B cell (primary cell): ENCODE measurements at places on chromosomes 3 and 15. TPM values are rescaled to one million over a fixed set of nuclear protein-coding genes. Genes with fewer than 3 reads are reported as not detected.

- H3K4me3 ChIP-seq, result no peak overlapping the region
- H3K4me1 ChIP-seq, result no peaks in the 10 kb centered on the region
- no peak for DNase-seq
Observed at GRCh38 chr15:95290176-95290974, 1040.1 kb upstream of the NR2F2 start.

- no peak overlapping the region for H3K27ac ChIP-seq
- no peak overlapping the region for H3K4me3 ChIP-seq
- H3K36me3 ChIP-seq, result no peaks in the 10 kb centered on the region
- peaks cover 7% of the 10 kb centered on the region for H3K4me1 ChIP-seq
Observed at GRCh38 chr3:159831466-159831865, 157.2 kb upstream of the IL12A start.

NME9 gene
- total RNA-seq, result not detected in 2 replicates

GRCh38 chr3:152105446-152105845 is 163.3 kb upstream of the MBNL1 start:
- DNase-seq, result no peak
- no peaks in the 10 kb centered on the region for H3K4me1 ChIP-seq
- H3K36me3 ChIP-seq, result no peaks in the 10 kb centered on the region
- H3K27me3 ChIP-seq, result no peaks in the 10 kb centered on the region

GRCh38 chr15:30922480-30923311 is 19.0 kb downstream of the FAN1 start:
- no peaks in the 10 kb centered on the region for H3K27me3 ChIP-seq
- peaks cover 52% of the 10 kb centered on the region for H3K36me3 ChIP-seq
- no peak for DNase-seq
- H3K4me3 ChIP-seq, result no peak overlapping the region

DNA sequence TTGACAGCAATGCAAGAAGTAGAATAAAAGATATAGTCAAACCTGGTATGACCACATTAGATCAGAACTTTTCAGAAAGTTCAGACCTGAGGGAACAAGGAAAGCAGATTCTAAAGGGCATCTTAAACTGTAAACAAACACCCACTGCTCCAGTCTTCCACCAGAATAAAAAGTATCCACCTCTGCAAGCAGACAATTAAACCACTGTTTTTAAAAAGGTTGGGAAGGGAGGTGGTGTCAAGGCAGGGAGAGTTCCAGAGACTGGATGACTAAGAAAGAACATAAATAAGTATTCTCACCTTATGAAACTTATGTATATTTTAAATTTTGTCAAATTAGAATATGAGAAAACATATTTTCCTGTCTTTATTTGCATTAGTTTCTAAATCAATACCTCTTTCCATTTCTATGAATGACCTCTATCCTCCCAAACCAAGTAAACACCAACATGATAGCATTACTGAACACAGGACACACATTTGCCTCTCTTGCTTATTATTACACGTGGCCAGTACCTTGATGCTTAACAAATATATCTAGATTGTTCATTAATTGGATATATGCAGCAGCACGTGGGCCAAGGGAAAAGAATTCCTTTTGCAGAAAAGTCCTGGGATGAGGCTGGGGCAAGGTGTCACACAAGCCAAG is 31.6 kb downstream of the PIK3CB start:
- H3K4me1 ChIP-seq, result no peaks in the 10 kb centered on the region
- DNase-seq, result no peak
- no peak overlapping the region for H3K27ac ChIP-seq
- H3K4me3 ChIP-seq, result no peak overlapping the region
- no peaks in the 10 kb centered on the region for H3K27me3 ChIP-seq

- no peaks in the 10 kb centered on the region for H3K4me1 ChIP-seq
- no peak overlapping the region for H3K4me3 ChIP-seq
- H3K27me3 ChIP-seq, result peaks cover 6% of the 10 kb centered on the region
- H3K36me3 ChIP-seq, result no peaks in the 10 kb centered on the region
- no peak for DNase-seq
Observed at GRCh38 chr3:182692695-182693094, 100.6 kb upstream of the ATP11B start.

DNA sequence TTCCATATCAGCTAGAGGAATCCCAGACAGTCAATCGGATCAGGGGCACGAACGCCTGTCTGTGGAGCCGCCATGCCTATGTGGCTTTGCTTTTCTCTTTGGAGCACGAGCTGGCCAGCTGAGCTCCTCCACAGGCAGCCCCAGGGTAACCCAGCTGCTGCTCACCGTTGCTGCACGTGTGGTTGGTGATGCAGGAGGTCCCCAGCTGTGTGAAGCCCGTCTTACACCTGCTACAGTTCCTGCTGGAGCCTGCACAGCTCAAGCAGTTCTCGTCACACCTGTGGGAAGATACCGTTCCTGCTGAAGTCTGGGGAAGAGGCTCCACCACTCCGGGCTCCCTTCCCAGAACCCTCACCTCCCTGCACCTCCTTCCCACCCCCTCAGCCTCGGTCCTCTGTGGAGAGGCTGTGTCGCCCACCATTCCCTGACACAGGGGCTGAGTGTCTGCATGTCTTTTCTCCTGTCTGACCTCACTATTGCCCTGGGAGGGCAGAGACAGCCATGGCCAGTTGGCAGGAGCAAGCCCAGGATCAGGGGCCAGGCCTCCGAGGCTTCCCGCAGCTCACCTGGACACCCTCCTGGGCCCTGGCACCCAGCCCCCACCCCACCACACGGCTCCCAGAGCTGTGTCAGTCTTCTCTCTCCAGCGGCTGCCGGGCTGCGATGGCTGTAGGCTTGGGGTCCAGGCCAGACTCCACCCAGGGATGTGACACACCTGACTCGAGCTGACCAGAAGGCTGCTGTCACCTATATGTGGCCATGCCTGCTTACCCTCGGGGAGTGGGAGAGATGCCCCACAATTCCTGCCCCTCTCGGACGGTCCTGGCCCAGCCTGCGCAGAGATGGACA is 12.2 kb upstream of the SNRPA1 start:
- H3K27me3 ChIP-seq, result no peaks in the 10 kb centered on the region
- DNase-seq, result no peak
- H3K27ac ChIP-seq, result no peak overlapping the region
- H3K4me3 ChIP-seq, result no peak overlapping the region

- no peaks in the 10 kb centered on the region for H3K27me3 ChIP-seq
- H3K36me3 ChIP-seq, result no peaks in the 10 kb centered on the region
- no peak overlapping the region for H3K4me3 ChIP-seq
- no peak overlapping the region for H3K27ac ChIP-seq
- H3K4me1 ChIP-seq, result peaks cover 10% of the 10 kb centered on the region
Observed at GRCh38 chr3:126777366-126777765, 73.3 kb downstream of the CHCHD6 start.

- H3K27ac ChIP-seq, result no peak overlapping the region
- H3K4me3 ChIP-seq, result no peak overlapping the region
- H3K36me3 ChIP-seq, result no peaks in the 10 kb centered on the region
- H3K4me1 ChIP-seq, result no peaks in the 10 kb centered on the region
Observed at GRCh38 chr3:128864351-128864811, 15.0 kb upstream of the ACAD9 start.

GRCh38 chr15:81869161-81869954 is 176.5 kb downstream of the MEX3B start:
- no peak overlapping the region for H3K4me3 ChIP-seq
- no peak overlapping the region for H3K27ac ChIP-seq
- H3K4me1 ChIP-seq, result peaks cover 18% of the 10 kb centered on the region
- peaks cover 2% of the 10 kb centered on the region for H3K27me3 ChIP-seq
- no peaks in the 10 kb centered on the region for H3K36me3 ChIP-seq

OIP5 gene
- 0.84 and 2.3 TPM in 2 replicates for total RNA-seq
